ENCODE measurements at places on chromosomes 5 and 9.

DNA sequence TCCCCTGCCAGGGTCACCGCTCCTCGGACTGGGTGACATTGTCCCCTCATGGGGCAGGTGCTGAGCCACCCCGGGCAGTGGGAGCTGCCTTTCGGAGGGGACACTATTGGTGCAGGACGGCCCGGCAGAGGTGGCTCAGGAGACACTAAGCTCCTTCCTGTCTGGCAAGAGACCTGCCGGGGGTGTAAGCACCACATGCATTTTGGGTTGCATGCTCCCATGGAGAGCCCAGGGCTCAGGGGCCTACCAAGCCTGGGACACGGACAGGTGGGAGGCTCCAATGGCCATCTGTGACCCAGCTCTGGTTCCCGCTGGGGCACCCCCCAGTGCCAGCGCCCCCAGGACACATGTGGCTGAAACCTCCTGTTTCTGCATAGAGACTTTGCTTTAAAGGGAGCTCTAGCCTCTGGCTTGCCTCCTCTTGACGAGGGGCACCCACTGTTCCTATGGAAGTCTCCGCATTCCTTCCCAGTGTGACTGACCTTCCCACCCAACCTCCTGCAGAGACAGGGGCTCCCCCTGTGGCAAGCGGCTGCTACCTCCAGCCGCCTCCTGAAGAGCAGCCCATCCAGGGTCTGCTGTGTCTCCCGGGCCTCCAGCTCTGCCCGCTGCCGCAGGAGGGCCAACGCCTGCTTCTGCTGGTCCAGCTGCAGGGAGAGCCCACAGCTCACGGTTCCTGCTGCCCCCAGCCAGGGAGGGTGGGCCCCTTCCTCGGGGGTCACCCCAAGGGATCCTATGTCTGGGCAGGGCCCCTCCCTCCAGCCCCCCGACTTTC is 28.1 kb downstream of the CCDC187 start:
- DNase-seq: no peak

- DNase-seq: no peak
Measured at GRCh38 chr9:98958271-98958984, 14.7 kb downstream of the COL15A1 start.

GRCh38 chr9:90735952-90736351 is 65.7 kb upstream of the SYK start:
- DNase-seq: no peak

GRCh38 chr5:154830219-154830595 is 20.2 kb downstream of the FAXDC2 start:
- DNase-seq: no peak

DNA sequence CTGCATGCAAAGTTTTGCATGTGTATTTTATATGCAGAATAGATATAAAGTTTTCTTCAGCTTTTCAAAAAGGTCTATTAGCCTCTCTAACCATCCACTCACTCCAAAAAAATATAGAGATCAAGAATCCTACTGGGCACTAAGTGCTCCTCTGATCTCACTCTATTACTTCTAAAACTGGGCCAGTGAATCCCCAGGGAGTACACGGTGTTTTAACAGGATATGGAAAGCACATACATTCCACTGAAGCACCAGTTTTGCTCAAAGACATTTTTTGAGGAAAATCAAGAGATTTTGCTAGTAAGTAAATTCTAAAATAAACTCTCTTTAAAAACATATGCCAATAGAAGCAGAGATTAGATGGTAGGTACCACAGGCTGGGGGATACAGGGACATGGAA is 95.2 kb downstream of the DEPDC1B start:
- DNase-seq: no peak

- DNase-seq: no peak
Measured at GRCh38 chr9:134336228-134336627, 10.0 kb downstream of the RXRA start.

DNA sequence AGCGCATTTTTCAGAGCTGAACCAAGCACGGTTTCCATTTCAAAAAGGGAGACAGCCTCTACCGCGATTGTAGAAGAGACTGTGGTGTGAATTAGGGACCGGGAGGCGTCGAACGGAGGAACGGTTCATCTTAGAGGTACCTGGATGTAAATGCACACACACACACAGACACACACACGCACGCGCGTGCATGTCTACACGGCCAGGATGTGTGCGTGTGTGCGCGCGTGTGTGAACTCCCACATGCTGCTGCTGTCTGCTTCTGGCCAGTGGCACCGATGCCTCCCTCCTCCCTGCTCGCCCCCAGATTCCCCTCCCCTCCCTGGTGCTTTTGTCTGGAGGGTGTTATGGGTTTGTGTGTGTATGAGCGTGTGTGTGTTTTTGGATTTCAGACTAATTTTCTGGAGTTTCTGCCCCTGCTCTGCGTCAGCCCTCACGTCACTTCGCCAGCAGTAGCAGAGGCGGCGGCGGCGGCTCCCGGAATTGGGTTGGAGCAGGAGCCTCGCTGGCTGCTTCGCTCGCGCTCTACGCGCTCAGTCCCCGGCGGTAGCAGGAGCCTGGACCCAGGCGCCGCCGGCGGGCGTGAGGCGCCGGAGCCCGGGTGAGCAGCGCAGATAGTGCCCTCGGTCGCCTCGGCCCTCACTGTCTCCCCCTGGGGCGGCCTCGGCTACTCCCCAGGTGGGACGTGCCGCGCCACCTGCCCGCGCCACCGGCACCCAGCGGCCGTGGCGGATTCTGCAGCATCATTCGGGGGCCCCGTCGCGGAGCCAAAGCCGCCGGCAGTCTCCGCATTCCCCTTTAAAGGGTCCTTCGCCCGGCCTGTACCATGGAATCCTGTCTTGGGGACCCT is at the start of gene NTRK2:
Gene NTRK2, plus strand, starts transcription at position 442 of the 850 bp plus-strand sequence. CDS start 1,020 bp downstream, outside the sequence.
- no peak for DNase-seq

DNA sequence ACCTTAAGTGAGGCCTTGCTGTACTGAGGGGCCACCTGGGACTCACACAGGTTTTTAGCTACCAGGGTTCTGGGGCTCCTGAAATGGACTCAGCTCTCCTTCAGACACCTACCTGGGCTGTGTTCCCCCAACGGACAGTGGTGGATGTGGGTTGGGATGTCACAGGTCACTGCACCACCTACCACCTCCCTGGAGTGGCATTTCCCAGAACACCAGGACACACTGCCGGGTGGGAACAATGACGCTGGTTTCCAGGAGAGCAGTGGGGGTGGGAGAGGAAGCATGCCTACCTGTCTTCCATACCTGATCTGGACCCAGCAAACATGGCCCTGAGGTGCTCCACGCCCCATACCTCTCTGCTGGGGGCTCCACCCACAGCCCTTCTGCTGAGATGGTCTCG is 20.9 kb downstream of the ERGIC1 start:
- no peak for DNase-seq

- no peak for DNase-seq
Measured at GRCh38 chr9:12922224-12922866, 147.5 kb downstream of the LURAP1L start.

- DNase-seq: no peak
Measured at GRCh38 chr9:31347082-31347617, 1037.3 kb upstream of the ACO1 start.

GRCh38 chr5:6788956-6789649 is 75.9 kb downstream of the TENT4A start:
- DNase-seq: no peak

DNA sequence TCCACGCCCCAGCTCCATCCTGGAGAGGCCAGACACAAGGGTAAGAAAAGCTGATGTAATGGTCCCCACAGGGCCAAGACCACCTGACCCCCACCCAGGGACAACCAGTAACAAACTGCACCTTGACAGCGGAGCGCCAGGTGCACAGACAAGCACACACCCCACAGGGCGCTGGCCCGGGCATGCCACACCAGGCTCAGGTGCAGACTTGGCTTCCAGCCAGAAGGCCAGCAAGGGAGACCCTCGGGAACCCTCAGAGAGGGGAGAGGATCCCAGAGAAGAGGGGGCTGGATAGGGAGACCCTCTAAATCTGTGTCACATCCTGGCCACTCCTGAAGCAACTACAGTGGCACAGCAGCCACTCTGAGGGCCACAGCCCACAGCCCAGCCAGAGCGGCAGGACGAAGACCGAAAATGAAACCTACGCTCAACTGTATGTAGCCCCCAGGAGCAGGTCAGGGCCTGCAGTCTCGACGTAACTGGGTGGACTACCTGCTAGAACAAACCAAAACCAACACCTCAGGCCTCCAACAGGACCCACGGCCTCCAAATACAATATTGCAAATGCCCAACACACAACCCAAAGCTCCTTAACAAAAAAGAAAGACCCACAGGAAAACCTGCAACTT is 18.5 kb downstream of the CAMSAP1 start:
- DNase-seq: no peak

DNA sequence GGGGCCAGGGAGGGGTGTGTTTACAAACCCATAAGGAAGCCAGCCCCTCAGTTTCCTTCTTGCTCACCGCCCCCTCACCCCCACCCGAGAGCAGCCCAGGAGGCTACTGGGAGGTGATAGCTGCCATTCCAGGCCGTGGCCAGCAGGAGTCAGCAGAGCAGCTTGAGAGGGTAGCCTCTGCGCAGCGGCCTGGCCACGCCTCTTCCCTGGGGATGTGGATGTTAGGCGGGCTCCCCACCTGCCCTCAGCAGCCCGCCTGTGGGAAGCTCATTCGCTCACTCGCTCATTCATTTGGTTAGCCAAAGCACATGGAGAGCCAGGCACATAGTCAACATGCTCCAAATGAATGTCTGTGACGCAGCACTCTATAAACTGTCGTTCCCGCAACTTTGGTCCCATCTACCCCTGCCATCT is 6.1 kb upstream of the DPM2 start:
- peak; percentile 58 for DNase-seq

DNA sequence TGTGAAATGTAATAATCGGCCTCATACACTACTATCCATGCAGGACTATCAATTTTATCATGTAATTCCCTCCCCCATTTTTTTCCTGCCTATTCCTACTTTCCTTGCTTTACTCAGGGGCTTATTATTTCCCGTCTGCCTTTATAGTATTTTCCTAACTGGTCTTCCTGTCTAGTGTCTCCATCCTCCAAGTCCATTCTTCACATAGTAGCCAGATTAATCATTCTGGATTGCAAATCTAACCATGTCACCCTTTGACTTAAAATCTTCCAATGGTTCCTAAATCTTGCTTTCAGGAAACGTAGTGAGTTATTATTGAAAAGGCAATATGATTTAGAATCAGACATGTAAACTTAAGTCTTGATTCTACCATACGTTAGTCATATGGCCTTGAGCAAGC is 307.4 kb upstream of the HAPLN1 start:
- DNase-seq: no peak

DNA sequence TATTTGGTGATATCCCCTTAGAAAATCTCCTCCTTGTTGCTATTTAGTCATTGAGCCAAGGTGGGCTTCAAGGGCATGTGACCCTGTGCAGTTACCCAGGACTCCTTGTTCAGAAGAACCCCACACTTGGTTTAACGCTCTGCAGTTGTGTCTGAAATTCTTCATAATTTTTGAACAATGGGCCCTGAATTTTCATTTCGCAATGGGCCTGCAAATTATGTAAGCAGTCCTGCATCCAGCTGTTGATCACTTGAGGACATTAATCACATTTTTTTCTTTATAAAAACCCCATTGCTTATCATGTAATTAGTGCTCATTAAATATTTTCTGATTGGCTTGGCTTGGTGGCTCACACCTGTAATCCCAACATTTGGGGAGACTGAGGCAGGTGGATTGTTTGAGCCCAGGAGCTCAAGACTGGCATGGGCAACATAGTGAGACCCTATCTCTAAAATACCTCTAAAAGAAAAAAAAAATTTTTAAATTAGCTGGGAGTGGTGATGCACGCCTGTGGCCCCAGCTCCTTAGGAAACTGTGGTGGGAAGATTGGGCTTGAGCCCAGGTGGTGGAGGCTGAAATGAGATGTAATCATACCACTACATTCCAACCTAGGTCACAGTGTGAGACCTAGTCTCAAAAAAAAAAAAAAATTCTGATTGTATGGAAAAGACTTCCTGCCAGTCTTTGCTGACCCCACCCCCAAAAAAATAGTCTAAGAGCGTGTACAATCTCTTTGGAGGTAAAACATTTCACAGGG is 194.2 kb upstream of the HAPLN1 start:
- DNase-seq: no peak

DNA sequence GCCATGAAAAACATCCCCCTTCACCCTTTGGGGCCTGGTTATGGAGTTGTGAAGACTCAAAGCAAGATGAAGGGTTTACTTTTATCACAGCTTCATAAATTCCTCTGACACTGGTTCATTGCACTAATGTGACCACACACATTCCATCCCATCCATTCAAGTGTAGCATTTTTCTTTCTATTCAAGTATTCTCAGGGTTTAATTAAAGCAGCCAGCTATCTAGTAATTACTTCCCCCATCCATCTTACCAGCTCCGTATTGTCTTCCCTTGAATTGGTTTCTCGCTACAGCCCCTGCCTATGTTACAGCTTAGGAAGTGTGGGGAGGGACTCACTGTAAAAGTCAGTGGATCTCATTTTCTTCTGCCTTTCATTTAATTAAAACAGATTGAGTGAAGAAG is 387.0 kb upstream of the RFX3 start:
- no peak for DNase-seq

- no peak for DNase-seq
Measured at GRCh38 chr5:36730537-36731216, 124.3 kb downstream of the SLC1A3 start.
